Type B pancreatic cell (in vitro differentiated cells): ENCODE measurements at places on chromosomes 12 and 14.
A peak's percentile ranks its signal among the peaks of the same experiment; 100 is the strongest.

DNA sequence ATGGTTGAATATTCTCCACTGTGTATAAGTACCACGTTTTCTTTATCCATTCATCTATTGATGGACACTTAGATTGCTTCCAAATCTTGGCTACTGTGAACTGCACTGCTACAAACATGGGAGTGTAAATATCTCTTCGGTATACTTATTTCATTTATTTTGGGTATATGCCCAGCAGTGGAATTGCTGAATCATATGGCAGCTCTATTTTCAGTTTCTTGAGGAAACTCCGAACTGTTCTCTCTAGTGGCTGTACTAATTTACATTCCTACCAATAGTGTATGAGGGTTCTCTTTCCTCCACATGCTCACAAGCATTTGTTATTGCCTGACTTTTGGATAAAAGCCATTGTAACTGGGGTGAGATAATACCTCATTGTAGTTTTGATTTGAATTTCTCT lies 623.1 kb upstream of the LRFN5 start:
- DNase-seq = no peak

- DNase-seq = no peak
These were observed 186.3 kb downstream of the MYRFL start for GRCh38 chr12:70011353-70011752.

DNA sequence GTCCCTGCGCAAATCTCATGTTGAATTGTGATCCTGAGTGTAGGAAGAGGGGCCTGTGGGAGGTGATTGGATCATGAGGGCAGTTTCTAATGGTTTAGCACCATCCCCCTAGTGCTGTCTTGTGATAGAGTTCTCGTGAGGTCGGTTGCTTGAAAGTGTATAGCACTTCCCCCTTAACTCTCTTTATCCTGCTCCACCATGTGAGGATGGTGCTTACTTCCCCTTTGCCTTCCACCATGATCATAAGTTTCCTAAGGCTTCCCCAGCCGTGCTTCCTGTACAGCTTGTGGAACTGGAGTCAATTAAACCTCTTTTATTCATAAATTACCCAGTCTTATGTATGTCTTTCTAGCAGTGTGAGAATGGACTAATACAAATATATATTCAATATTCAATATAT lies 303.7 kb upstream of the SEL1L start:
- no peak for DNase-seq

- no peak for DNase-seq
These were observed 29.9 kb downstream of the SRRM4 start for GRCh38 chr12:119011231-119011630.

GRCh38 chr14:26730929-26731618 lies 133.2 kb upstream of the NOVA1 start:
- DNase-seq = no peak

DNA sequence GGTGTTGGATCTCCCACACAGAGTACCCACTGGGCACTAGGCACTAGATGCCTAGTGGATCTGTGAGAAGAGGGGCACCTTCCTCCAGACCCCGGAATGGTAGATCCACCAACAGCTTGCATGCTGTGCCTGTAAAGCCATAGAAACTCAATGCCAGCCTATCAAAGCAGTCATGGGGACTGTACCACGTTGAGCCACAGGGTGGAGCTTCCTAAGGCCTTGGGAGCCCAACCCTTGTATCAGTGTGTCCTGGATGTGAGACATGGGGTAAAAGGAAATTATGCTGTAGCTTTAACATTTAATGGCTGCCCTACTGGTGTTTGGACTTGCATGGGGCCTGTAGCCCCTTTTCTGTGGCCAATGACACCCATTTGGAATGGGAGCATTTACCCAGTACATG lies 1024.9 kb downstream of the TMEM121 start:
- DNase-seq = no peak

GRCh38 chr12:118741194-118741593 lies 240.1 kb upstream of the SRRM4 start:
- DNase-seq = no peak

DNA sequence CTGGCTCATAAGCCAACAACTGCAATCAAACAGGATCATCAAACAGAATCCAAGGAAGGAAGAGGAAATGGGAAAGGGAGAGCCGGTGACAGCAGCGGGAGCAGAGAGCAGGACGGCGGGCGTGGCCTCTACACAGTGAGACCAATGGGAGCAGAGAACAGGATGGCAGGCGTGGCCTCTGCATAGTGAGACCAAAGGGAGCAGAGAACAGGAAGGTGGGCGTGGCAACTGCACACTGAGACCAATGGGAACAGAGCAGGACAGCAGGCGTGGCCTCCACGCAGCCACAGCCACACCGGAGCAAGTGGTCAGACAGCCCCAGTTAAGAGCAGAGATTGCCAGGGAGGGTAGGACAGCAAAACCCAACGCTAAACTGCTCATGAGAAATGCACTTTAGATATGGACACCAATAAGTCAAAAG lies 16.4 kb downstream of the LRCOL1 start:
- peak; percentile 87 for DNase-seq

DNA sequence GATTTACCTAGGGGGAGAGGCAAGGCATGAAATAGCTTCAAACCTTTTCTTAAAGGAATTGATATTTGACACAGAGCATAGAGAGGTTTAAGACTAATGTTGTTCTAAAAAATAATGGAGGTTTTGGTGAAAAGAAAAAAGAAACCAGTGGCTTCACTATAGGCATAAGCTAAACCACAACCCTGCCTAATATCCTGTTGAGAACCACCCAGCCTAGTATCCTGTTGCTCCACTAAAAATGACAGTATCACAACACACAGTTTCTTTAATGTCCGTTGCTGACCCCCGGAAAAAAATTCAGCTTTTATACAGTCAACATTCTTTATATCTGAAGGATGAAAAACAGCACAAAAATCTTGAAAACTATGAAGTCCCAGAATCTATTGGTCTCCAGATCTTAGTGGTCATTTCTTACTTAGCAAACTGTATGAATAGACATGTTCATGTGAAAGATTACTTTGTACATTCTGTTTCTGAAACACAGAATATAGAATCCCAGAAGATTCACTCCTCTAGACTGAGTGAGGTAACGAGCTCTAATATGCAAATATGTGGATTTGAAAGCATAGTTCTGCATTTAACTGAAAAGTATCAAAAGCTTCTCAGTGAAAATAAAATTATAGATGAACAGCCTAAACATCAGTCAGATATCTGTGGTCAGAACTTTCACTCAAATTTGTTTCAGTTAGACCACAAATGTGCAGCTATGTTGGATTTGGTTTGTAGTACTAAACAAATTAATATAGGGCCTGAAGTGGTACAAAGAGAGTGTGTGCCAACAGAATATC lies 40.5 kb downstream of the GALC start:
- no peak for DNase-seq

DNA sequence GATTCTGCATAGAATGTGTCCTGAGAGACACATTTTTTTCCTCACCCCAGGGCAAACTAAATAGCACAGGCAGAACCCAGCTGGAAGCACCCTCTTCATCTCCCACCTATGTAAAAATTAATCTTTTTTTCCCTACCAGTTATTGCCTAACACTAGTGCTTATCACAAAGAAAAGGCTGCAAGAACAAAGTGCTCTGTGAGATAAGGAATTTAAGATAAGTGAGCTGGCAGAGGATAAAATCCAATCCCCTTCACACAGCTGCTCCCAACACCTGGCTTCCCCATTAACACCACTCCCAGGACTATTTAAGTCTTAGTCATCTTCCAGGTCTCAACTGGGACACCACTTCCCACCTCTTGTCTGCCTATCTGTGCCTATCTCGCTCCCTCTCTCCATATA lies 75.2 kb downstream of the TTC9 start:
- DNase-seq = no peak

GRCh38 chr14:54453252-54453651 lies 12.1 kb upstream of the CNIH1 start:
- DNase-seq = no peak

GRCh38 chr12:15688838-15689625 lies 100.2 kb downstream of the EPS8 start:
- no peak for DNase-seq

GRCh38 chr12:123491056-123491455 lies 33.1 kb downstream of the SNRNP35 start:
- DNase-seq = no peak

GRCh38 chr12:69556383-69556782 lies 28.9 kb upstream of the CCT2 start:
- no peak for DNase-seq

DNA sequence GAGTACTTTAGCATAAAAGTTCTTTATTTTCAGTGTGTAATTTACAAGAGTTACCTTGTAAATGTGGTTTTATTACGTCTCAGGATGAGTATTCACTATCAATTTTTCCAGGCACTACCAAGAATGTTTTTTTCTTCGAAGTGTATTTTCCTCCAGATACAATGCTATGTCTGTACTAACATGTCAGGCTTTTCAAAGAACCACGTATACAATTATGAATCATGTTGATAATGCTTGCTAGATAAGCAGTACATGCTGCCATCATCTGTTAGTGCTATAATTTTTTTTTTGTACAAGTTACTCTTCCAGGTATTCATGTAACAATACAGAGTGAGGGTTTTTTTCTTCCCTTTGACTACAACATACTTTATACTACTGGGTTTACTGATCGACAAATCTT lies 5.6 kb upstream of the KANSL2 start:
- DNase-seq = no peak

- DNase-seq = no peak
These were observed 1.6 kb upstream of the PTPRB start for GRCh38 chr12:70638639-70639360.

DNA sequence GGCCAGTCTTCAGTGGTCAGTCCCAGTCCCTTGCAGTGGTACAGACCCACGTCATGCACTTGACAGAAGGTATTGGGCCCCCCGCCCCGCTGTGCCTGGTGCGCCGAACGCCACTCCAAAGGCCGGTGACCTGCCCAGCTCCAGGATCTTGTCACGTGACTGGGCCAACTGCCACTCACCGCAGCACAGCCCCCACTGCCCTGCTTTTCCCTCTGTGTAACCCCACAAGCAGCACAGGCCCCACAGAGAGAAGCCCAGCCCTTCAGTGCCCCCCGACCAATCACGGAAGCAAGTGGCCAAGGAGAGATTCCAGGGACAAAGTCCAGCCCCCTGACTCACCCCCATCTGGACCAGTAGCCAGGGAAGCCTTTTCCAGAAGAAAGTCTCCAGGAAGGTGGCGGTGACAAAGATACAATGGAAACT lies 498 bp downstream of the GPR132 start:
- DNase-seq = no peak

GRCh38 chr12:51270067-51270950 lies at the start of gene SMAGP:
SMAGP (minus strand) TSS chr12:51270415; CDS start chr12:51269278, 1,137 bp downstream.
- peak; percentile 84 for DNase-seq

DNA sequence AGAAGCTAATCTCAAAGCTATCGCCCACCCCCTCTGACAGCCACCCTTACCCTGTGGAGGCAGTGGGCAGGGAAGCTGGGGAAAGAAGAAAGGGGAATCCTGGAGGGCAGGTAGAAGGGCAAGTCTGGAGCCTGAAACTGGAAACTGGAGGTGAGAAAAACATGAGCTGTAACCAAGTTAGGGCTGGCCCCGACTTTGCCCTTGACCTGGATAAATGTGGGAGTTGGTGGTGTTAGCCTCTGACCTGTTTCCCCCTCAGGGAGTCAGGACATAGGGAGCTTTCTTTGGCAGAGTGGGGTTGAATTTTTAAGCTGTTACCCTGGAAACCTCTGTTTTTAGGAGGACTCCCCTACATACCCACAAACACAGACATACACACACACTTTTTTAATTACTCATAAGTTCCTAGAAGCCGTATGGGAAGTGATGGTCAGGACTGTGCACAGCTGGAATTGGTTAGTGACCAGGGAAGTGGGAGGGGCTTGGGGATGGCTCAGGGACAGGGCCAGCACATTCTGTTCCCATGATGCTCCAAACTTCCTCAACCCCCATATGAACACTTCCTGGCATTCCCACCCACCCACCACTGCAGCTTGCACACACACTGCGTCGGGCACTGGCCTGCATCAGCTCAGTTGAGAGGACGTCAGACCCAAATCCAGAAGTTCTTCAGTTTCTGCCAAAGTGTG lies 5.0 kb upstream of the MMP19 start:
- no peak for DNase-seq
